ENCODE measurements at places on chromosomes 5 and 9. TPM values are rescaled to one million over a fixed set of nuclear protein-coding genes. Genes with fewer than 3 reads are reported as not detected.

Gene TICAM2
- 4.9 TPM for total RNA-seq

Gene SPATA31D4
- total RNA-seq: not detected

Gene F2RL2
- total RNA-seq: 0.56 TPM

Gene NUTM2F
- not detected for total RNA-seq

Gene DDX4
- total RNA-seq: not detected

Gene ANGPTL2
- 10.1 TPM for total RNA-seq

Gene UNC13B
- 8.0 TPM for total RNA-seq

Gene WDR38
- not detected for total RNA-seq

Gene PCDHGA5
- 1.3 TPM for total RNA-seq

Gene SLC6A7
- not detected for total RNA-seq

Gene TBC1D9B
- total RNA-seq: 51.5 TPM

Gene XPA
- 7.2 TPM for total RNA-seq

Gene GRPEL2
- total RNA-seq: 7.9 TPM

Gene ARL10
- 5.7 TPM for total RNA-seq

Gene BSPRY
- total RNA-seq: 0.26 TPM

Gene BHMT
- 0.52 TPM for total RNA-seq

Gene SYK
- total RNA-seq: 0.16 TPM

Gene IL5
- not detected for total RNA-seq

Gene HK3
- not detected for total RNA-seq

Gene GNA14
- total RNA-seq: 0.40 TPM

Gene ZMYND19
- total RNA-seq: 19.4 TPM

Gene STPG3
- total RNA-seq: not detected

Gene RANBP17
- 4.4 TPM for total RNA-seq

Gene BARHL1
- not detected for total RNA-seq

Gene FBP1
- not detected for total RNA-seq

Gene PRUNE2
- 2.6 TPM for total RNA-seq

Gene SLC36A2
- total RNA-seq: not detected

Gene ITGA2
- total RNA-seq: 14.7 TPM

Gene GMCL2
- not detected for total RNA-seq

Gene ORM1
- 0.24 TPM for total RNA-seq

Gene TPM2
- 464 TPM for total RNA-seq

Gene PPP2R2B
- total RNA-seq: not detected

Gene FOXE1
- total RNA-seq: not detected

Gene RETREG1
- total RNA-seq: 0.16 TPM

Gene ZDHHC11B
- not detected for total RNA-seq

Gene SREK1IP1
- 11.3 TPM for total RNA-seq

Gene TUSC1
- total RNA-seq: 11.5 TPM

Gene FRRS1L
- total RNA-seq: 0.13 TPM

Gene NSD1
- 24.0 TPM for total RNA-seq

Gene C9orf50
- 0.13 TPM for total RNA-seq

Gene SEMA4D
- 0.91 TPM for total RNA-seq

Gene VCAN
- total RNA-seq: 261 TPM

Gene C5orf58
- total RNA-seq: not detected

Gene OR1L1
- not detected for total RNA-seq

Gene PLAC8L1
- total RNA-seq: not detected

Gene EGR1
- total RNA-seq: 66.9 TPM

Gene IRX1
- 1.7 TPM for total RNA-seq

Gene BRINP1
- 0.48 TPM for total RNA-seq
